Stimulated activated CD4-positive, alpha-beta T cell treated with anti-CD3 and anti-CD28 coated beads, TNF-alpha, amount 100 ng/mL, for 1 hour (primary cell): ENCODE measurements at places on chromosomes 1 and 21.

GRCh38 chr1:220203816-220204215 lies 68.4 kb downstream of the RAB3GAP2 start:
- DNase-seq = no peak

- DNase-seq = no peak
Measured at GRCh38 chr1:88239205-88239604, 444.9 kb upstream of the PKN2 start.

- no peak for DNase-seq
Measured at GRCh38 chr1:243719476-243719875, 130.6 kb downstream of the AKT3 start.

DNA sequence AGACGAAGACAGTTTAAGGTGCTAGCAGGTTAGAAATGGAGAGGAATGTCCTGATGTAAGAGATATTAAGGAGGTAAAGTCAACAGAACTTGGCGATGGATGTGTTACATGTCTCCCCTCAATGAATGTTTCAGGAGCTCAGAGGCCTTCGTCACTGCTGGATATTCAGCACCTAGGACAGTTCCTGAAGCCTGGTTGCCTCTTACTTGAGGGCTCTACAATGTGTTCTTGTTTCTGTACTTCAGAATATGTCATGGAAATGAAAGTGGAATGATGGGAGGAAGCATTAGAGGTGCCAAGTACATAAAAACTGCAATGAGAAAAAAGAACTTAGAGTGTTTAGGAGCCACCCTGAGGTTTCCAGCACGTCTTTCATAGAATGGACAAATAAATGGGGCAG lies 17.7 kb downstream of the TNR start:
- DNase-seq = no peak

DNA sequence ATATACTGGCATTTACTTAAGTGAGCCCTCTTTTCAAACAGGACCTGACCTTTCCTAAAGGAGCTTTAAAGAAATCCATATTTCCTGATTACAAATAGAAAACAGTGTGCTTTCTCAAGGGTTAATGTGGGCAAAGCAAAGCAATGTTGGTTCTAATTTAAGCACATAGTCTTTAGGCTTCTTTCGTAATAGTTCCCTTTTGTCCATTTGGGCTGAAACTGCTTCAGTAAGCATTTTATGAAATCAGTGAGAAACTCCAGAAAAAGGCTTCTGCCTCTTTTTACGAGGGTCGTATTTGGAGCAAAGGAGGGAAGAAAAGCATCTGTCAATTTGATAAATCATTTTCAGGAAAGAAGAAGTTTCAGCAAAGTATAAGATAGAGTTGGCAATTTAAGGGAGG lies 331.2 kb downstream of the KIF26B start:
- DNase-seq = no peak

GRCh38 chr1:79877086-79877485 lies 870.6 kb upstream of the ADGRL4 start:
- no peak for DNase-seq
